CD4-positive, alpha-beta T cell treated with Interleukin-15 for 4 hours (primary cell): ENCODE measurements at places on chromosomes 4 and X.
A peak's percentile ranks its signal among the peaks of the same experiment; 100 is the strongest.

DNA sequence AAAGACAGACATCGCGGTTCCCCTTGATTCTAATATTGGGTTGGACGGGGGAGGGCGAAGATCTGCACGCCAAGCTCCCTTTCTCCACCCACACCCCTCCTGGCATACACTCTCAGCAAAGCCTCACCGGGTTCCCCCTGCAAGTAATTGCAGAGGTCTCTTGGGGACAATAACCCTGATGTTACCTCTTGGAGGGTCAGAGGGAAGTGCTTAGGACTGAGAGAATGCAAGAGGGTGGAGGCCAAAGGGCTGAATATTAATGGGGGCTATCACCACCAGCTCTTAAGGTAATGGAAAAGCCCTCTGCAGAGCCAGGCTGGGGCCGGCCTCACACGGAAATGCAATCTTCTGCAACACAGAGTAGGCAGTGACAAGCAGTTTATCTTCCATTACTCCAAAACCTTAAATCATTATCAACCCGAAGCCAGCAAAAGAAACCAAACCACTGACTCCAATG lies 344.1 kb upstream of the GATB start:
- no peak for DNase-seq

GRCh38 chr4:8238515-8239053 lies 31.0 kb upstream of the HTRA3 start:
- no peak for DNase-seq

GRCh38 chr4:108465886-108466500 lies 154.4 kb upstream of the RPL34 start:
- no peak for DNase-seq

GRCh38 chr4:70511365-70511764 lies 7.0 kb upstream of the AMTN start:
- no peak for DNase-seq

GRCh38 chr4:141153751-141154510 lies 20.7 kb upstream of the RNF150 start:
- no peak for DNase-seq

DNA sequence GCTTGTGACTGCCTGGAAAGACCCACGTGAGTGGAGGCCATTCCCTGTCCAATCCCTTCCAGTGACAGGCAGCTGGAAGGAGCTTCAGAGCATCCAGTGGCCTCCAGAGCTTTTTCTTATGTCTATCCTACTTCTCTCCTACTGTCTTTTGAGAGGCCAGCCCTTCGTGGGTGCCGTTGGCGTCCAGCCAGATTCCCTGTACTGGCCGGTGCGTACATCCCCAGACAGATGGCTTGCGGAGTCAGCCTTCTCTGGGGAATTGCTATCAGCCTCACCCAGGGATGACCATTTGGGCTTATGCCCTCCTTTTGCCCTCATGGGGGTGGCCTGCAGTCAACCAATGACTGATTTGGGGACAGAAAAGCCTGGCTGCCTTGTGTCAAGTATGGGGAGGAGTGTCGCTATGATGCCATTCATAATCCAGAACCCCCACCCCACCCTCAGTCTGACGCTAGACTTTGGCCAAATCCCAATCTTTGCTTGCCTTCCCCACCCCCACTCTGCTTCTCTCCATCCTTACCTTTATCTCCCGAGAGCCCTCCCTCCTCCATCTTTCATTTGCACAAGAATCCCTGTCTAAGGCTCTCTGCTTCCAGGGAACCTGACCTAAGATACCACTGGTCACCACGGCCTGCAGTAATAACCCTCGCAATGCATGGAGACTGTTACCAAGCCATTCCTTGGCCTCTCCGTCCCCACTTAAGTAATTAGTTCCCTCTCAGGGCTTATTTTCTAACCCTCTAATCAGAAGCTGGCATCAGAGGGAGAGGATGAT lies 150.3 kb upstream of the BCOR start:
- DNase-seq = no peak

DNA sequence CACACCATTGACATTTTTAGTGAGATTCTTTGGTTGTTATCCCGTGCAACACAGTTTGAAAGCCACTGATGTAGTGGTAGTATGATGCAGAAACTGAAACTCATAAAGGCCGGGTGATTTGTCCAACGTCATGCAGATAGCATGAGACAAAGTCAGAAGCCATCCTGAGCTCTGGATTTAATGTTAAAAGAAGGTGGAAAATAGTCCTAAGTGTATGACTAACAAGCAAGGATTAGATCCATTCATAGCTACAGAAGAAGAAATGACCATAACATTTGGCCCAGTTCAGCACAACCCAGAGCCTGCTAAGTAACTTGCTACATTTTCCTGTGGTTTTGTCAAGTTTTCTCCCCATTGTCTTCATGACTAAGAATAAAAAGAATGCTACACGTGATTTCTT lies 142.4 kb downstream of the AMELX start:
- DNase-seq = no peak

DNA sequence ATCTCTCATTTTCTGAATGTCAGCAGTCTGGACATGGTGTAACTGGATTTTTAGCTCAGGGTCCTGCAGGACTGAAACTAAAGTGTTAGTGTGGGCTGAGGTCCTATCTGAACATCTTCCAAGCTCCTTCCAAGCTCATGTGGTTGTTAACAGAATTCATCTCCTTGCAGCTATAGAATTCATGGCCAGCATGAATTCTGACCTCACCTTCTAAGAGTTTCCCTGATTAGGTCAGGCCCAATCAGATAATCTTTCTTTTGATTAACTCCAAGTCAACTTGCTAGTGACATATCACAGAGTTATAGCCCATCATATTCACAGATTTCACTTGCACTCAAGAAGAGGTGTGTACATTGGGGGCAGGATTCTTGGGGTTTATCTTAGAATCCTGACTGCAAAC lies 59.5 kb downstream of the LIMCH1 start:
- no peak for DNase-seq

GRCh38 chr4:158065176-158065575 lies 107.6 kb downstream of the GASK1B start:
- DNase-seq = no peak

DNA sequence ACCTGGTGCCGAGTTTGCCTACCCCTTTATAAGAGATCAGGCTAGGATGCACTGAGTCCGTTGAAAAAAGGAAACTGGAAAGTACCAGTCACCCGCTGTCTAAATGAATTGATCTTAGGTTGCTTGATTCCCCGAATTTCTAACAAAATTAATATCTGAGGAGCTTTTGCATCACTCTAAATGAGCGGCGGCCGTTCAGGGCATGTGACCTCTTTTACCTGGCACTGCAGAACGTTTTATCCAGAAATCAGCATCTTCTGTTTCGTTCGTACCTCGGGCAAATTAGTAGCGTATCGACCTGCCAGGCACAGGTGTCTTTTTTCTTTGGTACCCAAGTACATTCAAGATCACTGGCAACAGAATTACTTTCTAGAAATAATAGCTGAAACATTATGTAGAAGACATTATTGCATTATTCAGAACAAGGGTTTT lies 876 bp downstream of the KLHL2 start:
- DNase-seq = peak; percentile 53

DNA sequence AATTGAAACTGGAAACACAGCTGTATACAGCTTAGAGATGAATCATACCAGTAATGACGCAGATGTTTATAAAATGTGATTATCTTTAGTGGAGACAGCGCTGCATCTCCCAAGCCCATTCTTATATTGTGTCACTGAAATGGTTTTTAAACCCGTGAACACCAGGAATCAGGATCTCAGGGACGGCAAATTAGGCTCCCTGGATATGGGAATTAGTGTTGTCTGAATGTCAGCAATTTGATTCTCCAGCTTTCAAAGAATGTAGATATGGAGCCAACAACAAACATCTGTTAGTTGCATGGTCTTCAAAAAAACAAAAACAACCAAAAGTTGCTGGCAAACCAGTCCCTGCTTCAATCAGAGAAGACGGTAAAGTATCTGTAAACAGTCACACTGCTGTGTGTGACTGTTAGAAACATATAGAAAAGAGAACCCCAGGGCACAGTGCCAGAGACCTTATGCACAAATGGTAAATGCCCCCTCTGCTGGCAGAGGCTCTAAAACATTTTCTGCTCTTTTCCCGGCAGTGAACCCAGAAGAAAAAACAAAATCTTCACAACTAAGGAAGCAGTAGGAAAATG lies 351.9 kb upstream of the FTHL17 start:
- no peak for DNase-seq

GRCh38 chr4:108426493-108426892 lies 193.9 kb upstream of the RPL34 start:
- DNase-seq = no peak

DNA sequence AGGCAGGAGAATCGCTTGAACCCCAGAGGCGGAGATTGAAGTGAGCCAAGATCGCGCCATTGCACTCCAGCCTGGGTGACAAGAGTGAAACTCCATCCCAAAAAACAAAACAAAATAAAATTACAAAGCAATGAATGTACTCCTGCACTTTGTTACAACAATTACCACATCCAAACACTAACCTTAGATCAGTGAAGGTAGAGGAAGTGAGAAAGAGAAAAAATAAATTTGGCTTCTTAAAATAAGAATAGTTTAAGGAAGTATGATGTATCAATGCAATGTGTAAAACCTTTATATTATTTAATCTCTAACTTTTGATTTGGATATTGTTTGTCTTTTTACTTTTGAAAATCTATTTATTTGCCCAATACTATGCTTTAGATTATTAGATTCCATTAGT lies 21.7 kb upstream of the CSN1S1 start:
- no peak for DNase-seq

DNA sequence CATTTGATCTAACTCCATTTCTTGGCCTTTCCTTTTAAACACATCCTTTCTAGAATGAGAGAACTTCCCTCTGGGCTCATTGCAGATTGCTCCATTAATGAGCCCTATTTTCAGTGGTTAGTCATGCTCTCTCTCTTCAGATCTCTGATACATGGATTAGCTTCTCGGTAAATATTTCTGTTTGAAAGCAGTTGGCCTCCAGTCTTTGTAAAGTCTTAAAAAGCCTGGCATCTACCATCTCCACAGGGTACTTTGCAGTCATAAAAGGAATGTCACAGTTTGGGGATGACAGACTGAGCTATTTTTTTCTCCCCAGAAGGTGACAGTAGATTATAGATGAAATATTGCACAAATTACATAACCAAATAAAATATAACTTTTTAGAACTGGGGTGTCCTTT lies 72.7 kb downstream of the UNC5C start:
- no peak for DNase-seq

DNA sequence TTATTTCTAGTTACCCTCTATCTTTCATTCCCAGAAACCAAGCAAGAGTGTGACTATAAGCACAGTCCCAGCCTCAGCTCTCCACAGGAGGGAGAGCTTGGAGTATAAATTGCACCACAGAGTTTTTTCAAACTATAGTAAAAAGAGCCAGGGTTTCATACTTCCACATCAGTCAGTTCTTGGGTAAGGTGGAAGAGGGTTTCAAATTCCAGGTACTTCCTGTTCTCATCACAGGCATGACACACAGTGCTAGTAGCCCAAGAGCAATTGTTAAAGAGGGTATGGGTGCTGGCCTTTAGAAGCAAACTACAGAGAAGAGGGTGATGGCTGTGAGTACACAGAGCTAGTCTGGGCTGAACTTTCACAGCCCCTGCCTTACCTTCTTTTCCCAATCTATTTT lies 5.7 kb upstream of the IL1RAPL1 start:
- no peak for DNase-seq

DNA sequence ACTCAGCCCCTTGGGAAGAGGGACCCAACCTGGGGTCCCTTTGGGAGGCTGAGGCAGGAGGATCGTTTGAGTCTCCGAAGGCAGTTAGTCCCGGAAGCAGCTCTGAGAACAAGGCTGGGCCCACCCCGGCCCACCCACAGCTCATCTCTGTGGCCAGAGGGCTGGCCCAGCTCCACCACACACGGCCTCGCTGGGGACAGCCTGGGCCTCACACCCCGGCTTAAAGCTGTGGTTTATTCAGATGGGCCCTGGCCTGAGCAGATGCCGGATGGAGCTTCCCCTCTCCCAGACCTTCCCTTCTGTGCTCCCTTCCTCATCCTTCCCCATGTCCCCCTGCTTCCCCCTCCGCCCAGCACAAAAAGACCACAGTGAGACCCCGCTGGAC lies 54.4 kb downstream of the FAM53A start:
- no peak for DNase-seq

- no peak for DNase-seq
Measured at GRCh38 chrX:70554523-70554922, 109.9 kb downstream of the DLG3 start.

DNA sequence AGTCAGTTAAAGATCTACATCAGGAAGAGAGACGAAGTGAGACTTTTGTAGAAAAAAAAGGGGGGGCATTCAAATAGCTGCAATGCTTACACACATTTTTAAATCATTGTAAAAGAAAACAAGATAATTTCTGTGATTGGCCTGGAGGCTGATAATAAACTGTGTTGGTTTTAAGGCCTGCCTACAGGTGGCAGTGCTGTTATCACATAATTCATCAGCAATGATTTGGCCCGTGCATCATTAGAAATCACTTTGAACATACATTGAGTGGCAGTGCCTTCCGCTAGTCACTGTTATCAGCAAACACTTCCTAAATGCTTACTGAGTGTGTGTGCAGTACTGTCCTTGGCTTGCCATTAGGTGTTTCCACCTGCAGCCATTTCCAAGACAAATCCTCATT lies 831.9 kb downstream of the TRIML1 start:
- no peak for DNase-seq

GRCh38 chr4:1579901-1580691 lies 104.0 kb downstream of the FAM53A start:
- DNase-seq = peak; percentile 92

- DNase-seq = no peak
Measured at GRCh38 chr4:7871356-7871755, 68.3 kb downstream of the AFAP1 start.

DNA sequence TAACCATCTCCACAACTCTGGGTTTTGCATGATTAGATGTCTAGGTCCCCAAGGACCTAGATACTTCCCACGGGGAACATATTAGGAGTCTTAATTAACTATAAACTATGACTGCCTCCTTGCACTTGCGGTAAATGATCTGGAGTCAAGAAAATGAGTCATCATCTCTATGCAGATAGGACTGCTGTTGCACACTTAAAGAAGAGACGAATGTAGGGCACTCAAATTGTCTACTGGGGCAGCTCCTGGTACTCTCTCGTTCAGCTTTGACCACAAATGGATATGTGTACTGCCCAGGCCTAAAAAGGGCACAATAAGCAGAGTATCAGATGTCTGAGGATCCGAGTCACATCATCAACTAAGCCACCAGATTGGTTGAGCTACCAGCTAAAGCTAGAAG lies 1783.4 kb upstream of the AGA start:
- no peak for DNase-seq

GRCh38 chr4:128686032-128686465 lies 123.5 kb upstream of the JADE1 start:
- DNase-seq = no peak

DNA sequence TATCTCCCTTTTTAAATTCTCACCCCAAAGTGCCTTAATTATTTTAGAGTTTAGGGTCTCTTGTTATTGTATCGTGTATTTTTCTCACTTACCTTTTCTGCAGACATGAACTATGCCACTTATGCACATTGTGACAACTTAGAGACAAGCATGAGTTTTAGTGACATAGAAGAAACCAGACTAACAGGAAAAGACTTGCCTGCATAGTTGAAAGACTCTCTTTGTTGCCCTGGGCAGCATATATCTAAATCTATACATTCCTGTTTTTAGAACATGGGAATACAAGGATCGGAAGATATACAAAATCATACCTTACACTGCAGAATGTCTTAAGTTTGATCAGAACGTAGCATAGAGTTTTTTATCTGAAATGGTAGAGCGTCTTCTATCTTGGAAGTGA lies 45.1 kb upstream of the ANKRD17 start:
- no peak for DNase-seq
